ENCODE measurements at places on chromosomes 1 and 21. TPM values are rescaled to one million over a fixed set of nuclear protein-coding genes. Genes with fewer than 3 reads are reported as not detected.

GRCh38 chr1:21956720-21957552 is 19.8 kb upstream of the HSPG2 start:
- DNase-seq: no peak

Gene PBX1
- total RNA-seq: 102 TPM

- DNase-seq: no peak
Observed at GRCh38 chr1:183880531-183881243, 75.8 kb downstream of the RGL1 start.

Gene PTPRF
- 275 TPM for total RNA-seq

DNA sequence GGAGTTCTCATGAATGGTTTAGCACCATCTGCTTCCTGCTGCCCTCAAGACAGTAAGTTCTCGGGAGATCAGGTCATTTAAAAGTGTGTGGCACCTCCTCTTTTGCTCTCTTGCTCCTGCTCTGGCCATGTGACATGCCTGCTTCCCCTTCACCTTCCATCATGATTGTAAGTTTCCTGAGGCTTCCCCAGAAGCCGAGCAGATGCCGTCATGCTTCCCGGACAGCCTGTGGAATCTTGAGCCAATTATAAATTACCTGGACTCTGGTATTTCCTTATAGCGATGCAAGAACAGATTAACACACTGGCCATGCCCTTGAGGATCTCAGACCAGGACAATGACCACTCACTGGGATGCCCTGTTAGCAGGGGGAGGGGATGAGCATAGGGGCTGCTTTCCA is 212.3 kb downstream of the MATN1 start:
- DNase-seq: no peak

Gene ST6GALNAC5
- total RNA-seq: 10.1 TPM

DNA sequence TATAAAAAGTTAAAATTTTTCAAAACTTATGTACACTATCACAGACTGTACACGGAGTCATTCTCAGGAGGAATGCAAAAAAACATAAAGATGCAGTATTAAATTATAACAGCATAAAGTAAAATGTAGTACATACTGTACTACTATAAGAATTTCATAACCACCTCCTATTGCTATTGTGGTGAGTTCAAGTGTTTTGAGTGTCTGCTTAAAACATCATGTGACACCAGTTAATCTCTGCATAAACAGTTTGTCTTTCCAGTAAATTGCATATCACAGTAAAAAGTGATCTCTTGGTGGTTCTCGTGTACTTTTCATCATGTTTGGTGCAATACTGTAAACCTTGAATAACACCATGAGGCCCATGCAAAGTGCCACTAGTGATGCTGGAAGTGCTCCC is 45.2 kb downstream of the SDCCAG8 start:
- no peak for DNase-seq

DNA sequence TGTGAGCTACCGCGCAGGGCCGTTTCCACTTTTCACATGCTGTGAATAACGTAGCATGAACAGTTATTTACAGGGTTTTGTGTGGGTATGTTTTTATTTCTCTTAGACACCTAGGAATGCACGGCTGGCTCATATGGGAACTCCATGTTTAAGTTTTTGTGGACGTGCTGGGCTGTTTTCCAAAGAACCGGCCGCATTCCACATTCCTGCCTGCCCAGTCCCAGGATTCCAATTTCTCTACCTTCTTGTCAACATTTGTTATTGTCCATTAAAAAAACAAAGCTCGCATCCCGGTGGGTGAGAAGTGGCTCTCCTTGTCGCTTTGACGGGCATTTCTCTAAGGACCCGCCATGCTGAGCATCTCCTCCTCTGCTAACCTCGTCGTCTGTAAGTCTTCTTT is 47.1 kb upstream of the LRRC3 start:
- DNase-seq: no peak

Gene SOAT1
- 3.0 TPM for total RNA-seq

DNA sequence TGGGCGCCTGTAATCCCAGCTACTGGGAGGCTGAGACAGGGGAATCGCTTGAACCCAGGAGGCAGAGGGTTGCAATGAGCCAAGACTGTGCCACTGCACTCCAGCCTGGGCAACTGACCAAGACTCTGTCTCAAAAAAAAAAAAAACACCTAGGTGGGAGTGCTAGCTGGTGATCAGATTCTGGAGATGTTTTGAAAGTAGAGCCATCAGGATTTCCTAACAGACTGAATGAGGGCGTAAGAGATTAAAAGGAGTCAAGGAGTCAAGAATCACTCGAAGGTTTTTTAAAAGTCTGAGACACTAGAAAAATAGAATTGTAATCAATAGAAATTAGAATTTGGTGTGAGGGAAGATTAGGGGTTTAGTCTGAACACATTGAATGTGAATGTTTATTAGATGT is 73.8 kb downstream of the HSF2BP start:
- DNase-seq: no peak

Gene SSU72
- total RNA-seq: 150 TPM
